Stimulated activated CD4-positive, alpha-beta T cell treated with anti-CD3 and anti-CD28 coated beads, Interleukin-1b, Interleukin-23, amount 100 ng/mL, for 4 hours (primary cell): ENCODE measurements at places on chromosomes 11 and 22.
A peak's percentile ranks its signal among the peaks of the same experiment; 100 is the strongest.

DNA sequence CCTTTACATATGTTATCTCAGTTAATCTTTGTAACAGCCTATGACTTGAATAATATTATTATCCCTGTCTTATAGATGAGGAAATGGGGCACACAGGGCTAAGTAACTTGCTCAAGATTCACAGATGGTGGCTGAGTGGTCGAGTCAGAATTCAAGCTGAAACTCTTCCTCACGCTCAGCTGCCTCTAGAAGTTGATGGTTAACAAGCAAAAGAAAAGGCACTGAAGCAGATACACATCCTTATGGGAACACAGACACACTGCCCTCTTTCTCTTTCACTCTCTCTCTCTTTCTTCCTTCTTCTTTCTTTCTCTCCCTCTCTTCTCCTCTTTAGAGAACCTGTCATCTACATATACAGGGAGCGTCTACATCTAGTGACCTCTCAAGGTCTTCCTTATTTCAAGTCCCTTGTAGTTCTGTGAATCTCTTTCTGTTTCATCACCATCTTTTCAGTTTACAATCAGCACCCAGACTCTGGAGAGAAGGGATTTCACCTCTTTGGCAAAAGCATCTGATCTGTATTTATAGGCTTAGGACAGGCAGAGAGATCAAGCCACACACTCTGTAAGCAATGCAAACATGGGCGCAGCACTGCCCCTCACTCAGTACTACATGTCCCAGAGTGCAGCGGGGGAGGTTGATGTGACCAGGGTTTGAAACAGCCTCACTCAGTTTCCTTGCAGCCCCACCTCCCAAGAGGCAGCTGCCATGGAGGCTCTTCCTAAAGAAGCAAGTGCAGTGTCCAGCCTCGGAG, 75.7 kb downstream of the GRAMD1B start:
- no peak for DNase-seq

DNA sequence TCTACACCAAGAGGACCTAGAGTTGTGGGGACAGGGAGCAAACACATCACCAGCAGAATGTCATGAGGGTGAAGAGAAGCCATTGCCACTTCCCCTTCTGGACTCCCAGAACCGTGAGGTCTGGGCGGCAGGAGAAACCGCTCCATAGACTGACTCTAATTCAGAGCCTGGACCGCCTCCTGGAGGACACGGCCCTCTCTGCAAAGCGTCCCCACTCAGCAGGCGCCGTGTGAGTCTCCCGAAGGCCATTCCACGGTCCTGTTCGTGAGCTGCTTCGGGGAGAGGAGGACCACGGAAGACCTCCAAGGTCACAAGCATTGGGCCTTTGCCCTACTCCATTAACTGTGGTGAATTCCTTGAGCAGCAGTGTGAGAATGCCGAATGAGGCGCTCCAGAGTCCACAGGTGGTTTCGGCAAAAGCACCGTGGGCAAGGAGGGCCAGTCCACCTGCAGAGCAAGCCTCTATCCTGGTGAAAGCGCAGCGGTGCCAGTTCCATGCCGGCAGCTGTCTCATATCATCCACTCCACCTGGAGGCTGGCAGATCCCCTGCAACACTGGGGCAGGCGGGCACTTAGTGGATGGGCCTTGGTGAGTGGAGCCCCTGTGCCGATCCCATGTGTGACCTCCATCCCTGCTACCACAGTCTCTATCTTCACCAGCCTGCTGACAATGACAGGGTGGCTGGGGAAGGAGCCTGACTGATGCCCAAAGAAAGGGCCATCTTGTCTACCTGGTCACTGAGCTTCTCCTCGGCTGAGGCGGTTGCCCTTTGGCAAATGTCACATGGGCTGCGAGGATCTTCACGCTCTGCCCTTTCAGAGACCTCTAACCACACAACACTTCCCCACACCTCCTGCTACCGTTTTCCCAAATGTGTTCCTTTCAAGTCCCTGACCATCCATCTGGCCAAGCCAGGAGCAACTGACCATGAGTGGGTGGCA, 7.5 kb downstream of the C11orf21 start:
- no peak for DNase-seq

DNA sequence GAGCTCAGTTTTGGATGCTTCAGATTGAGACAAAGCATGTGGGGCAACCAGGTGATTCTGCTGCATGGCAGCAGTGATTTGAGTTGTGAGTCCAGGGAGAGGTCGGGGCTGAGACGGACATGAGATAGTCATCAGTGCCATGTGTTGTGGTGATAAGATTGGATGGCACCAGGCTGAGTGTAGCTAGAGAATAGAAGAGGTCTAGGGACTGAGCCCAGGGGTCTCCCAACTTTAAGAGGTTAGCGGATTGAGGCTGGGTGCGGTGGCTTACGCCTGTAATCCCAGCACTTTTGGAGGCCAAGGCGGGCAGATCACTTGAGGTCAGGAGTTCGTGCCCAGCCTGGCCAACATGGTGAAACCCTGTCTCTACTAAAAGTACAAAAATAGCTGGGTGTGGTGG, 6.3 kb upstream of the CTSD start:
- DNase-seq: no peak

- DNase-seq: no peak
Observed at GRCh38 chr22:47854251-47854650, 1091.8 kb downstream of the TBC1D22A start.

- peak; percentile 63 for DNase-seq
Observed at GRCh38 chr11:59754859-59755700, at the start of gene STX3. Gene STX3 (plus strand): TSS chr11:59755376. CDS start chr11:59755606, 230 bp downstream.
